ENCODE measurements at places on chromosomes 13 and 19.

GRCh38 chr19:7862413-7862951 is 11.7 kb downstream of the PRR36 start:
- no peak for DNase-seq

DNA sequence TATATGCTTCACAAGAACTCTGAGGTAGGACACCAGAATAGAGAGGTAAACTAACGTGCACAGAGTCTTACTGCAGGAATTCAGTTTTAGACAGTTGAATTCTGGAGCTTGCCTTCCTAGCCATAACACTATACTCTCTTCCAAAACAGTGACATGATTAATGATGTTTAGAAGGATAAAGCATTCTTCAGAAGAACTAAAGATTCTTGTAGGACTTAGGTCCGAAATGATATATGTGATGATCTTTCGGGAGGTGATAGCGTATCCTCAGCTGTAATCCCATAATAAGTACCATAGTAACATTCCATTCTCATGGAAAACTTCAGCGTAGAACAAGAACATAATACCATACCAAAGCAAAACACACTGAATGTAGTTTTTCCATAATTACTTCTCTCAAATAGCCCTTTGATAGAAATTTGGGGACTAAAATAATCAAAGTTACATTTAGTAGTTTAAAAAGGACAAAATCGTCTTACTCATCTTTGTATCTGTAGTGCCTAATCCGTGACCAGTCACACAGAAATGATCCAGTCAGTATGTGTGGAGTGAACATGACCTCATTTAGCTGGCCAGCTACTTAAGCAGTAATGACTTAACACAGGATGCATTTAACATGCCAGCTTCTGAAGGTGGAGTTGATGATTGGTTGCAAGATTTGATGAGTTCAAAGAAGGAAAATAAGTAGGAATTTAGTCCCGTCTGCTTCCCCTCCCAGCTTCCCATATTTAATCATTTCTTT is 38.4 kb downstream of the PIBF1 start:
- DNase-seq: no peak

- DNase-seq: no peak
These were observed 98.4 kb upstream of the UBL3 start for GRCh38 chr13:29948791-29949190.

- DNase-seq: no peak
These were observed 17.3 kb downstream of the SBK2 start for GRCh38 chr19:55519451-55520311.

DNA sequence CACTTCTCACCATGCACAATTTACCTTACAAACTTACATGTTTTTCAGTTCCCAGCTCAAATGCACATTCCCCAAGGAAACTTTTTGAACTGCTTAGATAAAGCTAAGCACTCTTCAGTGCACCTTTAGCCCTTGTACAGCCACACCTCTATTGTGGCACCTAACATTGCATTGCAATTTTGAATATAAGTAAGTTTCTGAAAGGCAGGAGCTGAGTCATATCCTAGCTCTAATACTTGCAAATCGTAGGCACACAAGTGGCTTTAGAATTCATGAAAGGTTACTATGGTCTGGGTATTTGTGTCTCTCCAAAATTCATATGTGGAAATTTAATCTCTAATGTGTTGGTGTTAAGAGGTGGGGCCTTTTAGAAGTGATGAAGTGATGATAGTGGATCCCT is 4.9 kb upstream of the ESD start:
- DNase-seq: no peak

DNA sequence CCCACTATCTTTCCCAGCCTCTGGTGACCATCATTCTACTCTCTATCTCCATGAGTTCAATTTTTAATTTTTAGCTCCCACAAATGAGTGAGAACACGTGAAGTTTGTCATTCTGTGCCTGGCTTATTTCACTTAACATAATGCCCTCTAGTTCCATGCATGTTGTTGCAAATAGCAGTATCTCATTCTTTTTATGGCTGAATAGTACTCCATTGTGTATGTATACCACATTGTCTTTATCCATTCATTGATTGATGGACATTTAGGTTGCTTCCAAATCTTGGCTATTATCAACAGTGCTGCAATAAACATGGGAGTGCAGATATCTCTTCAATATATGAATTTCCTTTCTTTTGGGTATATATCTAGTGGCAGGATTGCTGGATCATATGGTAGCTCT is 22.9 kb upstream of the ZFP82 start:
- DNase-seq: no peak

DNA sequence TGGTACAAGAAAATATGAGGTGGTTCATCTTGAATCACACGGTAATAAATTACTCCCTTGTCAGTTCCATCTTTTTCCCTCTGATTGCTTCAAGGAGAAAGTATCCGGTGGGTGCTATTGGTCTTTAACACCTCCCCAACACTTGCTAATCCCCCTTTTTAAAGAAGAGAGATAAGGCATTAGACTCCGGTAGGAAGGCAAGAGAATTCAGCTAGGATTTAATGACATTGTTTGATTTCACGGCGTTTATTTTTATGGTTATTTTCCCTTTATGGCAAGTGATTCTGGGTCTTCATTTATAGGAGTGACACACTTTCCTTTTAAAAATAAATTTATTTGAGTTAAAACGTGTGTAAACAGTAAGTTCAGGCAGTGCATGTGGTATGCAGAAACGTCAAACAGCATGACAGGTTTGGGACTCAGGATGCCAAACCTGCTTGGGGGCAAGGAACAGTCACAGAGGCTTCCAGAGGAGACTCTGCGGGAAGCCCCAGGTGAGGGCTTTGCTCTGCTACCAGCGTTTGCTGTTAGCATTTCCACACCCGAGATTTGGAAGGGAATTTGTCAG is 36.5 kb downstream of the TSHZ3 start:
- DNase-seq: no peak

DNA sequence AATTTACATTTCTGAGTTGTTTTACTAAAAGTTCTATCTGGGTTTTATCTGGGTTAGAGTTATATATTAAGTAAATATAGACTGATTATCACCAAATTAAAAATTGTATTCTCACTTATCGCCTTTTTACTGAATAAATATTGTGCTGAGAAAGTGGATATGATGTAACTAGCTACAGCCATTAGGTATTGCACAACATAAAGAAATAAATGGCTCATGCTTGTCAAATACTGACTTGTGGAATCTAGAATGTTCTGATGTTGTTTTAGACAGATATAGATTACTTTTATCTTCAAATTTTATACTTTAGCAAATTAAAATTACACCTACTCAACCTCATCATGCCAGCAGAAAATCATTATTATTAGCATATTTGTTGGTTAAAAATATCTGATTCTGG is 1277.1 kb upstream of the MIR17HG start:
- DNase-seq: no peak

- no peak for DNase-seq
These were observed 181.9 kb downstream of the STK24 start for GRCh38 chr13:98394820-98395510.

DNA sequence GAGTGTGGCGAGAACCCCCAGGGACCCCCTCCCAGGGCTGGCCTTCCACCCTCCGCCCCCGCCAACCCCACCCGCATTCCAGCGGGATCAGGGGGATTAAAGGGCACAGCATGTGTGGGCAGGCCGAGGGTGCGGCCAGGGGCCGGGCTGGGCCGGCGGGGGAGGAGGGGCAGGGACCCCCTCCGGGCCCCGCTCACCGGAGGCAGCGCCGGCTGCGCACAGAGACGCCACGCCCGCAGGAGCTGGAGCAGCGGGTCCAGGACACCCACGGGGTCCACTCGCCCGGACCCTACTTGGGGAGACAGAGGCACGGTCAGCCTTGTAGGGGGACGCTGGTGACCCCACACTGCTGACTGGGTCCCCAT is 2.4 kb downstream of the ADAMTSL5 start:
- DNase-seq: no peak

- no peak for DNase-seq
These were observed 23.4 kb upstream of the GATAD2A start for GRCh38 chr19:19382118-19382517.

DNA sequence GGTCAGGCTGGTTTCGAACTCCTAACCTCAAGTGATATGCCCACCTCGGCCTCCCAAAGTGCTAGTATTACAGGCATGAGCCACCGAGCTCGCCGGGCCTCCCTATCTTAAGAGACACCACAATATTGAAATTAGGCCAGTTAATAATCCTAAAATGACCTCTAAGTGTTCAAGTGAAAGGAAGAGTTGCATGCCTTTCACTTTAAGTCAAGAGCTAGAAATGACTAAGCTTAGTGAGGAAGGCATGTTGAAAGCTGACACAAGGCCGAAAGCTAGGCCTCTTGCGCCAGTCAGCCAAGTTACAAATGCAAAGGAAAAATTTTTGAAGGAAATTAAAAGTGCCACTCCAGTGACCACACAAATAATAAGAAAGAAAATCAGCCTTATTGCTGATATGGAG is 144.5 kb upstream of the FNDC3A start:
- no peak for DNase-seq

- no peak for DNase-seq
These were observed 165.2 kb downstream of the DCLK1 start for GRCh38 chr13:35966024-35966423.

GRCh38 chr13:91647361-91647990 is 249.1 kb downstream of the GPC5 start:
- no peak for DNase-seq

DNA sequence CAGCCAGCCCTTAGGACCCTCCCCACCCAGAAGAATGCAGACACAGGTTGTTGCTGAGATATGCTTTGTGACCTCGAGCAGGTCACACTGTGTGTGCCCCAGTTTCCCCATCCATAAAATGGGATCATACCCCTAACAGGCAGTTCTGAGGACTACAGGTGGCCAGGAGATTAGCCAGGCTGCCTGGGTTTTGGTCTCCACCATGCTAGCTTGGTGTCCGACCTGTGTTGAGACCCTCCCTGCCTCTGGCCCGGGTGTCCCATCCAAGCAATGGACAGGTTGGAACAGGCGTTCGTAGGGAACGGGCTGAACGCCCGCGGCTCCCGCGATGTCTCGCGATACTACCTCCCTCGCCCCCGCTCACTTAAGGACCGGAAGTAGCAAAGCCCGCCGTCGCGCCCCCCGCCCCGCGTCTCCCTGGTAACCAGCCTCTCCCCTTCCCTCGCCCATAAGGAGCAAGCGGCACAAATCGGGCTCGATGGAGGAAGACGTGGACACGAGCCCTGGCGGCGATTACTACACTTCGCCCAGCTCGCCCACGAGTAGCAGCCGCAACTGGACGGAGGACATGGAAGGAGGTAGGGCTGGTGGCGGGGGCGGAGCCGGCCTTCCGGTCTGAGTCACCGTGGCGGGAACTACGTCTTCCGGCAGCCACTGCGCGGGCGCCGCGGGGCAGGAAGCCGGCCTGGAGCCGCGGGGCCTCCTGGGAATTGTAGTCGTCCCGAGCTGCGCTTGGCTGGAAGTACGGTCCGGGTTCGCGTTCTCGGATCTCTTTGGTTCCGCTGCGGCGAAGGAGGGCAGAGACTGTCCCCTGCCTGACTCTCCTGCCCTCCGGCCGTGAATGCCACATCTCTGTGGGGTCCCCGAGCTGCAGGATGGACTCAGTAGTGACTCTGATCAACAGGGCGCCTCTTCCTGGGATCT is 45.4 kb downstream of the SMIM24 start:
- peak; percentile 93 for DNase-seq

- no peak for DNase-seq
These were observed 4.2 kb upstream of the PAFAH1B3 start for GRCh38 chr19:42306646-42307045.

- no peak for DNase-seq
These were observed 4.8 kb upstream of the ZNF439 start for GRCh38 chr19:11843722-11844121.

DNA sequence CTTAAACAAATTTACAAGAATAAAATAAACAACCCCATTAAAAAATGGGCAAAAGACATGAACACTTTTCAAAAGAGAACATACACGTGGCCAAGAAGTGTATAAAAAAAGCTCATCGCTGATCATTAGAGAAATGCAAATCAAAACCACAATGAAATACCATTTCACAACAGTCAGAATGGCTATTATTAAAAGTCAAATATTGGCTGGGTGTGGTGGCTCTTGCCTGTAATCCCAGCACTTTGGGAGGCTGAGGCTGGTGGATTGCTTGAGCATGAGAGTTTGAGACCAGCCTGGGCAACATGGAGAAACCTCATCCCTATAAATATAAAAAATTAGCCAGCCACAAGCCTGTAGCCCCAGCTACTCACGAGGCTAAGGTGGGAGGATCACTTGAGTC is 89.9 kb downstream of the UBL3 start:
- DNase-seq: no peak

DNA sequence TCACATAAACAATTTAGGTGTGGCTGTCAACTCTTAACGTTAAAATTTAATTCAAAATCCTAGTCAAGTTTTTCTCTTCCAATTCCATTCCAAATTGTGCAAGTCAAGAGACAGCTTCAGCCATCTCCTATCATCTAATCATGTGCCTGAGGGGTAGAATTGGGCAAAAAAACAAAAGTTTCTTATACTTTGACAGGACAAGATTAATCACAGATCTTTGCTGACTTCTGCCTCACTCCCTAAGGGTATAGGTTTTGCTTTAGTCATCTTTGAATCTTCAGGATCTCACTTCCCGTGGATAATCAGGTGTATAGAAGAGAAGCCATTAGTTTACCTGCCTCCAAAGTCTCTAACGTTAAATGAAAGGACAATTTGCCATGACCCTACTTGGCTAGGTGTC is 24.6 kb downstream of the RNF17 start:
- no peak for DNase-seq

- DNase-seq: peak; percentile 16
These were observed 14.6 kb upstream of the C13orf42 start for GRCh38 chr13:51125495-51126226.

- DNase-seq: no peak
These were observed 842.7 kb downstream of the EFNB2 start for GRCh38 chr13:105692769-105693168.

- DNase-seq: no peak
These were observed 119.4 kb downstream of the STOML3 start for GRCh38 chr13:38871275-38871674.

- no peak for DNase-seq
These were observed 837.2 kb upstream of the MIR17HG start for GRCh38 chr13:90510319-90510718.

Measured in putamen (tissue), 1 donor.